ENCODE measurements at places on chromosomes 7 and 10.

GRCh38 chr7:90766814-90767564 lies 170.9 kb downstream of the CDK14 start:
- no peak for DNase-seq

GRCh38 chr7:95321720-95322119 lies 2.6 kb downstream of the PON1 start:
- no peak for DNase-seq

DNA sequence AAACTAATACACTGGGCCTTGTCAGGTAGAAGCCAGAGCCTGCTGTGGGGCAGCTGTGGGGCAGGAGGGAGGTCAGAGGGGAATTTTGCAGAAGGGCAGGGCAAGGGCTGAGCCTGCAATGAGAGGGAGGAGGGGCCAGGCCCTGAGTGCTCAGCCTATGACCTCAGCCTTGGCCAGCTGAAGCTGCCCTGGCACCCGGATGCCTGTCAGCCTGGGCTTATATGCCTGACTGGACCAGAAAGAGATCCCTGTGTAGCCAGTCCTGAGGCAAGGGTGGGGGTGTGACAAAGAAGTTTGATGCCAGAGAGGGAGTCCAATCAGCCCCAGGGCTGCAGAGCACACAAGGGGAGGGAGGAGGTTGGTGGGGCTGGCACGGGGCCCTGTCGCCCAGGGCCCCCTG lies 22.3 kb upstream of the PRRT4 start:
- DNase-seq, result no peak

DNA sequence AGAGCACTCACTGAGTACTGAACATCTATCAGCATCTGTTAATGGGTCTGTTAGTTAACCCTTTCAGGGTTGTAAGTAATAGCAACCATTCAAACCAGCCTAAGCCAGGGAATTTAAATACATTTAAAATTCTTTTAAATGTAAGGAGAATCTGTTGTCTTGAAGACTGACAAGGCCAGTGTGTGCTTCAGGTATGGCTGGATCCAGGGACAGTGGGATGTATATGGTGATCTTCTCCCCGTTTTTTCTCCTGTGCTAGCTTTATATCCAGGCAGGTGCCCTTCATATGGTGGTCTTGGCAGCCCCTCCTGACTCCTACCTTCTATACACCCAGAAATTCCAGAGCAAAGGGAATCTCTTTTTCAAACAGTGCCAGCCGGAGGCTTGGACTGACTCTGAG lies 46.6 kb upstream of the DAGLB start:
- DNase-seq, result no peak

GRCh38 chr7:51067757-51068156 lies 248.9 kb downstream of the COBL start:
- DNase-seq, result no peak

- no peak for DNase-seq
These were observed 528.1 kb downstream of the KCNMA1 start for GRCh38 chr10:77109351-77109994.

- no peak for DNase-seq
These were observed at the start of gene PILRB for GRCh38 chr7:100358027-100358856. Gene PILRB (plus strand): TSS chr7:100358117. CDS start chr7:100358303, 186 bp downstream.

- no peak for DNase-seq
These were observed 21.9 kb upstream of the SFTPA2 start for GRCh38 chr10:79582096-79582495.

DNA sequence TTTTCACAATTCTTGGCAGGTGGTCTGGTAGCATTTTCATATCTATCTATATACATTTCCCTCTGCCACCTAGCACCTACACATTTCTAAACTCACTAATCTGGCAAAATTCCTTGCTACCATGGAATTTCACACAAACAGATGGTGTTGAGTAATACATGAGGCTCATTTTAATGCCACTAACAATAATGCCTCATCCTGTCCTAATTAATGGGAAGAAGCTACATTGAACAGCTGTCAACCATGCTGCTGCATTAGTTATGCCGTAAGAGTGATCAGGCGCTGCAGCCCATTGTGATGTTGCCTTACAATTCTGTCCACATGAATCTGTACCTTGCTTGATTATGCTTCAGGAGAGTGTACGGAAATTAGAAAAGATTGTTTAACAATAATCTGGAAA lies 23.2 kb downstream of the COL1A2 start:
- no peak for DNase-seq

DNA sequence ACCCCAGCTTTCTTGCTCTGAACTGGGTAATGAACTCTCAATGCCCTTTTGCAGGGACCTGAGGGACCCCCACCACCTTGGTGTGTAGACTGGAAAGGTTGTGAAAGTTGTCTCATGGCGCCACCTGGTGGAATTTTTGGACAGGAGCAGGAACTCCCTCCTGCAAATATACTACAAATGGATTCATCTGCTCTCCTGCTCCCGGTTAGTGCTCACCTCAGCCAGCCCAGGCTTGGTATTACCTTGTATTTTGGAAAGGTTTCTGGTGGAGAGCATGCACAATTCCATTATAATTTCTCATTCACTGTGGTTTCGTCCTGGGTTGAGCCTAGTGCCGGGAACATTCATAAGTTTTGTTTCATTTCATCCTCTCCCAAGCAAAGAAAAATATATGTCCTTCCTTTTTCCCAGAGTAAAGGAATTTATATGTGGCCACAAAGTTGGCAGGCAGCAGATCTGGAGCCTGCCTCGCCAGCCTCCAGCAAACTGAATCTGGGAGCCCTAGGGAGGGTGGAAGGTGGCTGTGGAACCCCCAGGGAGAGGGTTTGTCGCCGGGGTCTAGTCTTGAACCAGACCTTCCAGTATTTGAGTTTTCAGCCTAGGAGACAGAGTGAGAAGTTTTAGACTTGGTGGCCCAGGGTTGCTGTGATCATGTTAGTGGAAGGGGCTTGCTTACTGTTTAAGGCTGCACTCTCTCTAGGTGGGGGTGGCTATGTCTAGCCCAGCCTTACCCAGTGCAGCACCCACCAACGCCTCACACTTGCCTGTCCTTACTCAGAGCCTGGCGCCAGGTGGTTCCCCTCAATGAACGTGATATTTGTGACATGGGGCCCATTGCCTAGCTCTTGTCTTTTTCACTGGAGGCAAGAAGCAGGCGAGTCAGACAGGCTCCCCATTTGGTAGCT lies 9.5 kb downstream of the FAM241B start:
- no peak for DNase-seq

DNA sequence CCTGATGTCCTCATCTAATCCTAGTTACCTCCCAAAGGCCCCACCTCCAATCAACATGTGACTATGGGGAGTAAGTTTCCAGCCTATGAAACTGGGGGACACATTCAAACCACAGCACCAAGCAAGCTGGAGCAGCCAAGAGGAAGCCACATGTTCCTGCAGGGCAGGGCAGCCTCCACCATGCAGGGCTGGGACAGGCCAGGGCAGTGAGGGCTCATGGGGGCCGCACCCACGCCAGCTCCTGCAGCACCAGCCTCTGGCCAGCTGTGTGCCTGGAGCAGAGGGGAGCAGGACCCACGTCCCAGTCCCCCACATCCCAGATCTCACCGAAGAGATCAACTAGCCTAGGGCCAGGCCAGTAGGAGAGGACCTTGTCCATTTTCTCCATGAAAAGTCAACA lies 85.9 kb upstream of the INSIG1 start:
- DNase-seq, result no peak

GRCh38 chr7:70788276-70788675 lies 343.7 kb upstream of the GALNT17 start:
- no peak for DNase-seq

DNA sequence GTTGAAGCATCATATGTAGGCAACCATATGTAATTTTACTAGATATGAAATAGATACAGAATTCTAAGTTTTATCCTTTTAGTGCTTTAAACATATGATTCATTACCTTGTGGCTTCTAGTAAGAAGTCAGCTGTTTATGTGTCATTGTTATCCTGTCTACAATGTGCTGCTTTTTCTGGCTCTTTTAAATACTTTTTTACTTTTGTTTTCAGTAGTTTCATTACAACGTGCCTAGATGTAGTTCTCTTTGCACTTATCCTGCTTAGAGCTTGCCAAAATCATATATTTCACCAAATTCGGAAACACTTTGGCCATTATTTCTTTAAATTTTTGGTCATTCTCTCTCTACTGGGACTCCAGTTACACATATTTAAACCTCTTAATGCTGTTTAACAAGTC lies 26.4 kb downstream of the YAE1 start:
- DNase-seq, result no peak

DNA sequence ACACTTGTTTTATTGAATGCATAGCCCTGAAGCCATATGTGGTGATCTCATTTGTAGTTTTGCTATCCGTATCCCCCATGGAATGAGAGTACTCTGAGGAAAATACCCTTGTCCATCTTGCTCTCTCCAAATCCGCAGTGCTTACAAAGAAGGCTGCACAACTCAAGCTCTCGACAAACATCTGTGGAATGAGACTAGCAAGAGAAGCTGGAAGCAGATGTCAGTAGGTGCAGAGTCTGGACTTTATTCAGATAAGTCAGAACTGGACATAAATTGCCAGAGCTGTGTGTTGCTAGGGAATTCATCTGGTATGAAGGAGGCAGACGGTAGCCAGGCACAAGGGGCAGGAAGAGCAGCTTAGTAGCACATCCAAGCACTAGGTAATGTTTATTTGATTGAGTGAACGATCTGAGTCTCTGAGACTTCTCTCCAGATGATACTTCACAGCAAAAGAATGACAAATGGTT lies 1046.2 kb downstream of the XPNPEP1 start:
- no peak for DNase-seq

DNA sequence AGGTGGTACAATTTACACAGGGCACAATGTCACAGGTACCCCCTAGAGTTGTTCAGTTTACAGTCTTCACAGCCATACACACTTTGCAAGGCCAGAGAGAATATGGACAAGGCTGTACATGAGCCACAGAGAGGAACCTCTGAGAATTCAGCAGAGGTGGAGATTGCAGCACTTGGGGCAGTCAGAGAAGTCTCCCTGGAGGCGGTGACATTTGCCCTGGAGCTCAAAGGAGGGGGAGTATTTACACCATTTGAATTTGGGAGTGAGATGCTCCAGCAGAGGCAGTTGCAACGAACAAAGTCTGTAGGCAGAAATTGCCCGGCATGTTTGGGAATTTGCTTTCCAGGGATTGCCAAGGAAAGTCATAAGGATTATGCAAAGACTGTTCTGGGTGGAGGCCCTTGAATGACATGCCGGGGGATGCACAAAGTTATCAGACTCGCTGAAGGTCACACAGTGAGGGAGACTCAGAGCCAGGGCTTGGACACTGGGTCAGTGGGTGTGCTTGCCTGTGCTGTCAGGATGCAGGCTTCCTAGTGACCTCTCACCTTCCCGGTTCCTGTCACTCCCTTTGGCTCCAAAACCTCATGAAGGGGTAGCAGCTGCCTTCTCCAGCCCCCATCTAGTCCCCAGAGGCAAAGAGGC lies 160.7 kb upstream of the PCBD1 start:
- DNase-seq, result no peak

DNA sequence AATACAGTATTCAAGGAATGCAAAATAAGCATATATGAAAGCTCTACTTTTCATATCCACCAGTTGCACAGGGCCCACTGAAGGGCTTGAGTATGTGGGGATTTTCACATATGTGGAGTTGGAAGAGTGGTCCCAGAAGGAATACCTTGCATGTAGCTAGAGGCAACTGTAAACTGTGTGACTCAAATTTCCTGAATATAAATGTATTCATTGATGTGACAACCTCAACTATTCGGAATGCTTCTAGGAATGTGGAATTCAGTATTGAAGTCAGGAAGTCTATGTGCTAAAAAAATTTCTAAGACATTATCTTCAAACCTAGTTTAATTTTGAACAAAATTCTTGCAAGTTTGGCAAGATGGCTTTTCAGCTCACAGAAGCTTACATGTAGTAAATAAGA lies 695.5 kb upstream of the SEMA3D start:
- no peak for DNase-seq

DNA sequence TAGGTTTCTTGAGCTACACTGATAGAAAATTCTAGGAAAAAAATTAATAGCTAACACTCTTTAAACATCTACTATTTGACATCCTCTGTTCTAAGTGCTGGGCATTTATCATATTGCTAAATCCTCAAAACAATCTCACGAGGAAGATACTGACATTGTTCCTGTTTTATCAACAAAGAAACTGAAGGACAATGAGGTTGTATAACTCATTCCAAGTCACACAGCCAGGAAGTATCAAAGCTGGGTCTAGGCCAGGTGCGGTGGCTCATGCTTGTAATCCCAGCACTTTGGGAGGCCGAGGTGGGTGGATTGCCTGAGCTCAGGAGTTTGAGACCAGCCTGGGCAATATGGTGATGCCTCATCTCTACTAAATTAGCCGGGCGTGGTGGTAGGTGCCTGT lies 51.6 kb upstream of the IL6 start:
- no peak for DNase-seq

- no peak for DNase-seq
These were observed 15.7 kb downstream of the RBM33 start for GRCh38 chr7:155660059-155660757.

DNA sequence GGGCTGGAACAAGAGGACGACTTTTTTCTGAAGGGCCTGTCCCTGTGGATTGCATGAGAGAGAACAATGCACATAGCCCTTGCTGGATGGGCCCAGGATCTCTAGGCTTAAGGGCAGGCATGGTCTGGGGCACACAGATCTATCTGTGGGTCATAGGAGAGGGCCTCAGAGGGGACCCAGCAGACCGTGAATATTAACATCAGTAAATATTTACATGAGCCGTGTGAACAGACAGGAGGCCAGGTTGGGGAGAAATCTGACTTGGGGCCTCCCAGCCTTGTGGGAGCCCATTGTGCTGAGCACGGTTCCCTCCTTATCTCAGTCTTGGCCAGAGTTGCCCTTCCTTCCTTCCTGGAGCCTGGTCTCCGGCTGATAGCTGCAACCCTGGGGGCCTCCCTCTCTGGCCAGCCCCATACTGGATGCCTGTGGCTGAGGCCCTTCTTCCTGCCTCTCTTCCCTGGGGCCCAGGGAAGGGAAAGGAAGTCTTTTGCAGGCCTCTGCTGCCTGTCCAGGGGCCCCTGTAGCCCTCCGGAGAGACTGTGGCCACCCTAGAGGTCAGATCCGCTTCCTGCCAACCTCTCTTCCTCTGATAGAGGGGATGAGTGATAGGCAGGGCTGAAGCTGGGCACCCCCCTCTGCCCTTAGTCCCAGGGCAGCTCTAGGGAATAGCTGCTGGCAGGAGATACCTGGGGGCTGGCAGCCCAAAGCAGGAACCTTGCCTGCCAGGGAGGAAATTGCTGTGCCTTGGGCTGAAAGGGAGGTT lies 44.5 kb upstream of the TRIM8 start:
- DNase-seq, result no peak

DNA sequence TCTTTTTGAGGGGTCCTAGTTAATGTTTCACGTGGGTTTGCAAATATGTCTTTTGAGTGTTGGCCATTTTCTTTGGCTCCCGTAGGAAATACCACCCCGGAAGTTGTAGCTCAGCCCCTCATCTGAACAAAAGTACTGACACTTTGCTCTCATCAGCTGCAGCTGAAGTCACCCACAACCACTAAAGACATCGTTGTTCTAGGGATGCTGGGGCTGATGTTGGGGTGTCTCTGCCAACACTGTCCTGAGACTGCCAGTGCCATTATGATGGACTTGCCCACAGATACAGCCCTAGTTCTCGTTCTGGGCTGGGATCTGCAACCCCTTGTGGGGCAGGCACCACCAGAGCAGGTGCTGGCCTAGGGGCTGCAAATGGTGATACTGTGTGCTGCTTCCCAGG lies 82.6 kb upstream of the ARHGAP21 start:
- no peak for DNase-seq

GRCh38 chr10:128854963-128855362 lies 612.1 kb upstream of the MGMT start:
- DNase-seq, result no peak
